Stimulated activated CD4-positive, alpha-beta T cell treated with anti-CD3 and anti-CD28 coated beads, Interleukin-15, amount 100 ng/mL, for 1 hour (primary cell): ENCODE measurements at places on chromosomes 3 and 15.

DNA sequence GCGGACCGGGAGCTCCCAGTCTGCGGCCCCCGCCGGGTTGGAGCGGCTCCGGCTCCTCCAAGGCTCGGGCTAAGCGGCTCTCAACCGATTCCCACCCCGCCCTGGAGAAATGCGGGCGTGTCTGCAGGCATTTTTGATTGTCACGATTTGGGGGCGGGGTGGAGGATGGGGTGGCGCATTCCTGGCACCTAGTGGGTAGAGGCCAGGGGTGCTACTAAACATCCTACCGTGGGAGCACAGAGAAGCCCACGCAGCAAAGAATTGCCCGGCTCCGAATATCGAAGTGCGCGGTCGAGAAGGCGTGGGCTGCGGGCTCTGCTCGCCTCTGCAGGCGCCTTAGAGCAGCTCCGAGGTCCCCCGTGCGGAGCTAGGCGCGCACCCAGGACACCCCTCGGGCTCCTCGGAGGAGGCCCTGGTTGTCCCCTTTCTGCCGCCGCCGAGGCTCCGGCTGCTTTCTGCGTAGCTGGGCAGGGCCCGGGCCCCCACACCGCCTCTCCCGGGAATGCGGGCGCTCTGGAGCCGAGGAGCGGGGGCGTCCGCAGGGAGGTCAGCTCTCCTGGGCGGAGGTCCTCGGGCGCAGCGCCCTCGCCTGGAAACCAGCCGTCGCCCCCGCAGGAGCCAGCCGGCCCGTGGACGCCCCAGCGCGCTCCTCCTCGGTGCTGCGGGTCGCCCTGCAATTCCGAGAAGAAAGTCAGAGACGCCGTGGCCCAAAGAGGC lies 16.5 kb upstream of the LAMP3 start:
- DNase-seq: no peak

- DNase-seq: no peak
These were observed 20.1 kb downstream of the STX19 start for GRCh38 chr3:94008253-94008652.

DNA sequence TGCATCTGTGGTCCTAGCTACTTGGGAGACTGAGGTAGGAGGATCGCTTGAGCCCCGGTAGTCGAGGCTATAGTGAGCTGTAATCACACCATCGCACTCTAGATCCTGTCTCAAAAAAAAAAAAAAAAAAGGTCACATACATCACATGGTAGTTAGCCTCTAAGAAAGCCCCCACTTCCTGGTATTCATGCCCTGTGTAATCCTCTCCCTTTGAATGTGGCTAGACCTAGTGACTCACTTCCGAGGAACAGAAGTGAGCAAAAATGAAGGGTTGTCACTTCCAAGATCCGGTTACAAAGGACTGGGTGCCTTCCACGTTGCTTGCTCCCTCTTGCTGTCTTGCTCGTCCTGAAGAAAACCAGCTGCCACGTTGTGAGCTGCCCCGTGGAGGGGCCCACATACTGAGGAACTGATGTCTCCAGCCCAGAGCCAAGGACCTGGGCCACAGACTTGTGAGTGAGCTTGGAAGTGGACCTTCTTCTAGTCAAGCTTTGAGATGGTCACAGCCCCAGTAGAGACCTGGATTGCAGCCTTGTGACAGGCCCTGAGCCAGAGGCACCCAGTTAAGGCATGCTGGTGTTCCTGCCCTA lies 12.6 kb upstream of the LCTL start:
- DNase-seq: no peak

GRCh38 chr15:101536875-101537405 lies 47.4 kb upstream of the PCSK6 start:
- no peak for DNase-seq

DNA sequence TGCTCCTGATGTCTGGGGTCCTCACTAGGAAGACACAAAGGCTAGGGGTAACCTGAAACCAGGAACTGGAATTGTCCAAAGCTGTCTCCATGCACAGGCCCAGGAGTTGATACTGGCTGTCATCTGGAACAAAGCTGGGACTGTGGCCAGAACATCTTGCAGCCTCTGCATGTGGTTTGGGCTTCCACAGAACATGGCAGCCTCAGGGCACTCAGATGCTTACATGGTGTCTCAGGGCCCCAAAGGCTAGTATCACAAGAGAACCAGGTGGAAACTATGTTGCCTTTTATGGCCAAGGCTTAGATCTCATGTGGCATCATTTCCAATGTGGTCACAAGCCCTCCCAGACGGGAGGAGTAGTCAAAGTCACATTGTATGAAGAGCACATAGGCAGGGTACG lies 335.2 kb upstream of the TRIM42 start:
- no peak for DNase-seq

- DNase-seq: no peak
These were observed 32.3 kb upstream of the BNIP2 start for GRCh38 chr15:59721411-59721810.

- DNase-seq: no peak
These were observed 11.0 kb downstream of the CCRL2 start for GRCh38 chr3:46417841-46418611.

GRCh38 chr3:1953536-1953935 lies 145.1 kb upstream of the CNTN4 start:
- no peak for DNase-seq

DNA sequence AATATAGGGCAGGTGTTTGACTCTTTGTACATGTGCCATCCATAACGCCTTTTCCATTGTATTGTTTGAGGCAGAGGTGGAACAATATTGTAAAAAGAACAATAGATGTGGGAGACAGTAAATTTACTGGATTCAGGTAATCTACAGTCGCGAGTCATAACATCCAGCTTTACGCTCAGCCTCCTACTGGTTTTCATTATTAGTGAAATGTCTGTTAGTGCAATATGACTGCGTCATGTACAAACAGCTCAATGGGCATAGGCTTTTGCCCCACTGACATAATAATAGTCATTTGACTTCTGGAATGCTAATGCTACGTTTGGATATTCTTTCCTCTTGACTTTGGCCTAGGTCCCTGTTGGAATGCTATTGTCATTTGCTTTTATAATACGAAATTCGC lies 9.5 kb downstream of the CACNA2D3 start:
- no peak for DNase-seq

GRCh38 chr3:107989661-107990060 lies 101.2 kb downstream of the CD47 start:
- no peak for DNase-seq

GRCh38 chr3:175146258-175146657 lies 287.1 kb downstream of the NAALADL2 start:
- no peak for DNase-seq

- no peak for DNase-seq
These were observed 15.7 kb upstream of the ZBTB20 start for GRCh38 chr3:115162759-115163158.

DNA sequence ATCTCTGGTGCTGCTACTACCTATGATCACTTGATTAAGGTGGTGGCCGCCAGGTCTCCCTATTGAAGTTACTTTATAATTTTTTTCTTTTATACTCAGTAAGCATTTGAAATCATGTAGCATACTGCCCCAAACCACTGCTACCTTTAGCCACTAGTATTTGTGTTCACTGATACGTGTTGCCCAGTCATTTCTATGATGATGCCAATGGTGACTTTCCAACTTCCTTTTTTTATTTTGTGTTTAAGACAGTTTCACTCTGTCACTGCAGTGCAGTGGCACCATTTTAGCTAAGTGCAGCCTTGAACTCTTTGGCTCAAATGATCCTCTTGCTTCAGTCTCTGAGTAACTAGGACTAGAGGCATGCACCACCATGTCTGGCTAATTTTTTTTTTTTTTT lies 598.2 kb downstream of the NAALADL2 start:
- no peak for DNase-seq

- no peak for DNase-seq
These were observed 412.6 kb downstream of the IL5RA start for GRCh38 chr3:2697589-2697988.

- no peak for DNase-seq
These were observed 18.7 kb downstream of the SEMA5B start for GRCh38 chr3:123008840-123009239.

- no peak for DNase-seq
These were observed 7.0 kb upstream of the CPNE9 start for GRCh38 chr3:9696480-9697220.

DNA sequence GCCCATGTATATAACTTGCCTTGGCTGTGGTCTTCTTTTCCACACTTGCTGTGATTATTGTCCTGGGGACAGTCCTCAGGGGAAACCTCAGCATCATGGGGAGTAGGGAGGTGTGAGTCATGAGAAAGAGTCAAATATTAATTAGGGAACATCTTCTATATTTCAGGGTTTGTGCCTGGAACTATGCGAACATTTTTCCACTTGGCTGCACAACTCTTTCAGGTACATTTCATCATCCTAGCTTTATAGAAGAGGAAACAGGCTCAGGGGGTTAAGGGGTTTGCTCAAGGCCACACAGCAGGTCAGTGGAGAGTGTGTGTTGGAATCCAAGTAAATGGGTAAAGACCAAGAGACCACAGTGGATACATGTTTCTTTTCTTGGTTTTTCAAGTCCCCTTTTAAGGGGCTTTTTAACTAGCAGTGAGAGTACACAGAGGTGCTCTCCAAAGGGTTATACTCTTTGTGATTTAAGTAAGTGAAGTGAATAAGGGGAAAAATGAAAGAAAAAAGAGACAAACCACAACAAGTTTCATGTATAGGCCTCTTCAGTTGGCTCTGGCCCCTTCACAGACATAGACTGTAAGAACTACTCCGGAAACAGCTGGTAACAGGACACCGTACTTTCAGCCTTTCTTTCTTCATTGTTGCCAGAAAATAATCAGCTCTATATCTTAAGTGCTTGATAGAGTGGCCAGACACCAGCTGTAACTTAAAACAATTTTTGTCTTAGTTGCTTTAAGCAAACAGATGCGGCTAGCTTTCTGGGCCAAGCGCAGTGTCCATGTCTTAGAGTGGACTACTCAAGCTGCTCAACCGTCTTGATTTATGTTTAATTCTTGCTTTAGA lies 64.6 kb downstream of the EEFSEC start:
- DNase-seq: no peak

DNA sequence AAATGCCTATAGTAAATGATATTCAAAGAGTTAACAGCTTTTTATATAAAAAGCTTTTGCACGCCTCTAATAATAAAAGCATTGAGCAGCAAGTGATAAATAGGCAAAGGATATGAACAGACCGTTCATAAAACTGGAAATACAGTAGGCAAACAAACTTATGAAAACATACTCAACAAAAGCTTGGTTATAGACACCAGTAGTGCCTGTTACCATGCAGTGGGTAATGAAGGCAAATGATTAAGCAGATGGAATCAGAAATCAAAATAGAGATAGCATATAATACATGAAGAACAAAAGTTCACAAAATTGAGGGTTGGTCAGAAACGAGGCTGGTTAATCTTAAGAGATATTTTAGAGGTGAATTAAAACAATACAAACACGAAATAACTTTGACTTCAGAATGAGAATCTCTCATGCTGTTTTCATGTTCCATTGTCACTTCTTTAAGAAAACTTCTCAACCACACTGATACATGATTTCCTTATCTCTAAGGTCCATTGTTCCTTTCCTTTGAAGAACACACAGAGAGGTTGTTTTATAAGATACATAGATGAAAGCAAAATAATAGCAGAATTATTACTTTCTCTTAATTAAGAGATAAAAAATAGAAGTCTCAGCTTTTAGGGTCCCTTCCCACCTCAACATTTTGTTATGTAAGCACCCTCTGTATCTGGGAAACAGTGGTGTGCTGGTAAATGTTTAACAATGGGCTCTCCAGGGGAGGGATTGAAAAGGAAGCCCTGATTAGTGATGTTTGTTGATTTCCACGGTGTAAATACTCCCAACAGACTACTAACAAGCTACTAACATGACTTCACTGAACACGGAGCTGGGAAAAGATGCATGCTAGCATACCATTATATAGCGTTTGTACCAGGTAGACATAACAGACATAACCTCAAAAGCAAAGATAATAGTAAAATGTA lies 12.6 kb downstream of the RASGRP1 start:
- DNase-seq: no peak

DNA sequence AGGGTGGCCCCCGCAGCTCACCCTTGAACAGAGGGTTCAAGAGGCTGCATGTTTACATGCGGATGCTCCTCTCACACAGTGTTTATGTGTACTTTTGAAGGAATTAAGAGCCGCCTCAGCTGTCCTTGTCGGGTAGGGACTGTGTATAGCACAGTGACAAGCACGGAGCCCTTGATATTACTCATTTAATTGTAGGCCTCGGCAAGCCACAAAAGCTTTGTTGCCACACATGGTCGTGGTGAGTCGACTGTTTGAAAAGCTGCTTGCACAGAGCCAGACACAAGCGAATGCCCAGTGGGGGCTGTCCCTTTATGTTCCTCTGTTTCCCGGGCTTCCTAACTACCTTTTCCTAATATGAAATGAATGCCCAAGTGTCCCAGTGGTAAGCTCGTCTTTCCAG lies 4.5 kb downstream of the ESYT3 start:
- DNase-seq: no peak

DNA sequence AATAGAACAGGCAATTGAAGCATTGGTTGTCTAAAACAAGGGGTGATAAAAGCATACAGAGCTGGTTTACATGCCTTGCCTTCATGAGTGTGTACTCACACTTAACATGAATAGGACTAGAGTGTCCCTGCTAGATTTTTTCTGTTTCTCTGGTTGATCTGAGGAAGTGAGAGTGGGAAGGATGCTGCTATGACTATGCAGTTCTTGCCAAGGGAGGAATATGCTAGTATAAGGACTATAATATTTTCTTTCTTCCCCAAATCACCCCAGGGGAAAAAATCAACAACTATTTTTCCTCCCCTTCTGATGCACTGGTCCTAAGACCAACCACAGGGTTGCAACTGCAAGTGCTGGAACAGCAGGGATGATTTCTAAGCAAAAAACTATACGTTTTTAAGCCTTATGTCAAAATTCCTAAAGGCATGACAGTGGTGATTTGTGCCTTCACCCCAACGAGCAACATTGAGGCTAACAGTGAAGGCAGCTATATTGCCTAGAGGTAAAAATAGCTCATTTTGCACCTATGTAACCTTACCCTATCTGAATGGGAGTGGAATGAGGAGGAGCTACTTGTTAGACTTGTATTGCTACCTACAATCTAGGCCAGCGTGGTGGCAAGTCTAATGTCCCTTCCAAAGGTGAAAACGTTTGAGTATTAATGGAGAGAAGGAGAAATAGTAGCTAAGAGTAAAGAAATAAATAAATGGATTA lies 33.5 kb upstream of the USP8 start:
- DNase-seq: no peak

DNA sequence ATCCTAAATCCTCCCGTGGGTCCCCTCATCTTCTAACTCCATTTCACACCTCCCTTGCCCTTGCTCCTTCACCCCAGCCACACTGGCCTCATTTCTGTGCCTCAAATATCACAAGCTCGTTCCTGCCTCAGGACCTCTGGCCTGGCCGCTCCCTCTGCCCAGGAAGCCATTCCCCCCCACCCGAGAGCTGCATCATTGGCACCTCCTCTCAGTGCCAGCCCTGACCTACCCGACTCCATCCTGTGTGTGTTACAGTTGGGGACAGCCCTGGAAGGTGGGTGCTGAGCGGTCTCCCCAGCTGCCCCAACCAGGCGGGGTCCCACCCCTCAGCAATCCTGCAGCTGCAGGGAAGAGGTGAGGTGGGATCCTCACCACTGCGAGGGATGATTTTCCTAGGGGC lies 14.5 kb downstream of the PLXND1 start:
- no peak for DNase-seq

DNA sequence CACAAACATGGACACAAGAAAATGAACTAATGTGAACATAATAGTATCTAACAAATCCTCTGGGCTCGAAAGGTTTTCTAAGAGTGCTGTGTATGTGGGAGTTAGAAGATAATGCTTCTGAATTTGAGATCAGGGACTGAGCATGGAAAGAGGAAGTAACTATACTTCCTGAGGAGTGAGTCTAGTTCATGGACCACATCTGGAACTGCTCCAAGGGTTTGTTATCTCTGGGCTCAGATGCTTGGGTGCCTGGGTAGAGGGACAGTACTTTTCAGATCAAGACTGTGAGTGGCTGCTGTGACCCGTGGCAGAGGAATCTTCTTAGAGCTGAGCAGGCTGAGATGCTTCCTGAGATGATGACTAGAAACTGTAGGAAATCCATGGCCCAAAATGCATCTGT lies 28.5 kb downstream of the TBC1D23 start:
- DNase-seq: no peak
